ENCODE measurements at places on chromosomes 11 and 22.

DNA sequence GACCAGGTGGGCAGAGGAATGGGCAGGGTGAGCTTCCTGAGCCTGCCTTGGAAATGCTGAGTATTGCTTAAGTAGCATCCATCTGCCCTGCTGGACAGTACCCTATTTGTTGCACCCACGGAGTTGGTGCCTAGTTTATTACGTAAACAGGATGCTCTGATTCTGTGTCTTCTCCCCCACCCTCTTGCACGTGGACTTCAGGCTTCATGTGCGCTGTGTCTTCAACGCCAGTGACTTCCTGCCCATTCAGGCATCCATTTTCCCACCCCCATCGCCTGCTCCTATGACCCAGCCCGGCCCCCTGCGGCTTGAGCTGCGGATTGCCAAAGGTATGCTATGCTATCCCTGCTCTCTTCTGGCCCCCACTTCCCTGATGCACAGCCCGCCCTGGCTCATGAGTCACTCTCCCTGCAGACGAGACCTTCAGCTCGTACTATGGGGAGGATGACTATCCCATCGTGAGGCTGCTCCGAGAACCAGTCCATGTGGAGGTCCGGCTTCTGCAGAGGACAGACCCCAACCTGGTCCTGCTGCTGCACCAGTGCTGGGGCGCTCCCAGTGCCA lies 5.7 kb downstream of the ZP1 start:
- peak; percentile 86 for DNase-seq

GRCh38 chr11:16337421-16338213 lies 18.7 kb downstream of the SOX6 start:
- no peak for DNase-seq

DNA sequence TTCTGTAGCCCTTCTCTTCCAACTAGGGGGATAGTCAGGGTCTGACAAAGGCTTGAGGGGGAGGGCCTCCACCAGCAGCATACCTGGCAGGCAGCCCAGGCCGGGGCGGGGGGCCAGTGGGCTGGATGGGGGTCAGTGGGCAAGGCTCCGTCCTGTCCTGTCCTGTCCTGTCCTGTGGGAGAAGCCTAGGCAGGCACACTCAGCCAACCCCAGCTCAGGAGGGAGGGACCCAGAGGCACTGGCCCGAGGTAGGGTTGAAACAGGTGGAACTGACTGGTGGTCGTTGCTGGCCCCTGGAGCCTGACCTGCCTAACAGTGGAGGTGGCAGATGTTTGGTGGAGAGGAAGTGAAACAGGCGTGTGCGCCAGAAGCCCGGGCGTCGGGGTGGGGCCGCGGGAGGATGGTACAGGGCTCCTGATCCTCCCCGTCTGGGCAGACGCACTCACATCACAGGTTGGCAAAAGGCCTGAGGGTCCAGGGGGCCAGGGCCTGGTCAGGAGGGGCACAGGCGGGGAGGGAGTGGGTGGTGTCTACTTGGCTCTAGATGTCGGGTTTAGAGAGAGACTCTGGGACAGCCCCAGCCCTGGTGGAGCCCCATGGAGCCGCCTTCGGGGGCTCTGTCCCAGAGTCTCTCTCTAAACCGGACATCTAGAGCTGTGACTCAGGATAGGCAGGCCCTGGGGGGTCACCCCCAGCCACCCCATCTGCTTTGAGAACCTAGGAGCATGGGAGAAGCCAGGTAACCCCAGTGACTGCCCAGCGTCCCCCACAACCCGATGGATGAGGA lies 32.5 kb upstream of the GRAMD4 start:
- DNase-seq = no peak

DNA sequence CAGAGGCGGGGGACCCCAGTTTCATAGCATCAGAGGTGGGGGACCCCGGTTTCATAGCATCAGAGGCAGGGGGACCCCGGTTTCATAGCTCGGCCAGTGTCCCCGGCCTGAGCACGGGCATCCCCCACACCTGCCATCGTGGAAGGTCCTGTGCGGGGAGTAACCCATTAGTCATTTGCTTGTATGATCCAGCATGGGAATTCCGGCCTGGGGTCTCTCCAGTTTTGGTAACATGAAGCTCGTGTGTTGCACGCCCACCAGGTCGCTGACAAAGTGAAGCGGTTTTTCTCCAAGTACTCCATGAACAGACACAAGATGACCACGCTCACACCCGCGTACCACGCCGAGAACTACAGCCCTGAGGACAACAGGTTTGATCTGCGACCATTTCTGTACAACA lies 29.0 kb upstream of the KRTAP5-7 start:
- no peak for DNase-seq

GRCh38 chr11:2892215-2892966 lies 6.8 kb upstream of the CDKN1C start:
- DNase-seq = peak; percentile 28

GRCh38 chr22:23537416-23537815 lies 42.7 kb downstream of the IGLL1 start:
- DNase-seq = no peak

DNA sequence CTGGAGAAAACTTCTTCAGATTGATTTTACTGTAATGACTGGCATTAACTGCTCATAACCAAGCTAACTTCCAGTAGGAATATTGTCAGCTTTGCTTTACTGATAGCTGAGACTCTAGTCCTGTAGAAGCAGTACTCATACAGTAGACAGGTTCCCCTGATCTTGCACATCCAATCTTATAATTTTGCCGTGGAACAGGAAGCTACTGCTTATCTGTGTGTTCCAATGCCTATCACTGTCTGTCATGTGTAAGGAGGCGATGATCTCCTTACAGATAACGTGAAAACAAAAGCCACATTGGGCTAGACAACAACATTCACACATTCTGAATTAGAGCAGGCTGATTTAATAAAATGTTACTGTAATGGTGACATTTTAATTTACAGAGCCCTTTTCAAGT lies 13.2 kb downstream of the HSD17B12 start:
- DNase-seq = no peak

- DNase-seq = no peak
Measured at GRCh38 chr22:24128021-24128420, 53.3 kb upstream of the SUSD2 start.

- DNase-seq = no peak
Measured at GRCh38 chr11:78376858-78377257, 40.8 kb downstream of the GAB2 start.

DNA sequence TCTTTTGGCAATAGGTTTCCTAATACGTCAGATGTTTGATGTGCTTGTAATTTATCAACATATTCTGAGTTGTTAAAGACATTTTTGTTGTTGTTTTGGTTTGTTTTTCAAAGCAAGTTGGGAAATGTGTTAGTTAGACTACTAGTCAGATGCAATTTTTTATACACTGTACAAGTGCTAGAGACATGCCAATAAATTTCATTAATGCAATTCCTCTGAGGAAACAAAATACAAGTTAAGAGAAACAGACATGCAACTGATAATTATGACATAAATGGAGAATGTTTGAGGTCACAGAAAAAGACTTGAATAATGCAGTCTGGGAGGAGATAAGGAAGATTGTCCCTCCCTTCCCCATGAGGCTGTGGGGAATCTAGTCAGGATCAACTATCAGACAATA lies 5.9 kb downstream of the OR51T1 start:
- no peak for DNase-seq

DNA sequence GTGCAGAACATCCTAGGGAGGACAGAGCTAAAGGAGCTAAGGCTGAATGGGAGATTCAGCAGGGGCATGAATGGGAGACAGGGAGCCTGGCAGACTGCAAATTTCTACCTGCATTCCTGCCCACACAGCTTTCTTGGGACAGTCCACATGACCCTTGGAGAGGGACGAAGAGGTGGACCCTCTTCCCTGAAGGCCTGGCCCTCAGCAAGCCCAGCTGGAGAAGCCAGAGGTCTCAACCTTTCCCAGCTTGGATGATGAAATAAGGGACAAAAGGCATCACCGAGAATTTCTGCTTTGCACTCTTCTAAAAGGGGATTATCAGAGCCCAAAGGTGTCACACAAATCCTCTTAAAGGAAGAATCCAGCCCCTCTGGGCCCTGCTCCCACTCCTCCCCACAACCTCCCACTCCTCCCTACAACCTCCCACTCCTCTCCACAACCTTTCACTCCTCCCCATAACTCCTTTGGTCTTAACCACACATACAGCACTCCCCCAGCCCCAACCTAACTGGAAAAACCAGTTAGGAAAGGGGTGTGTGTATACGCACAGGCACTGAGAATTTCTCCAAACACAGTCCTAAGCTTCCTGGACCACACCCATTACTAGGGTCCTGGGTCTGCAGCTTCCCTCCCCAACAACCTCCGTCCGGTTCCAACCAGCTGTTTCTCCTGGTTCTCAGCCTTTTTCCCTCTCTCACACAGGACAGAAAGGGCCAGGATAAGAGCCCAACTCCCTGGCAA lies 38.4 kb downstream of the RPL27A start:
- DNase-seq = no peak

GRCh38 chr11:69251639-69252489 lies 42.1 kb upstream of the MYEOV start:
- no peak for DNase-seq

DNA sequence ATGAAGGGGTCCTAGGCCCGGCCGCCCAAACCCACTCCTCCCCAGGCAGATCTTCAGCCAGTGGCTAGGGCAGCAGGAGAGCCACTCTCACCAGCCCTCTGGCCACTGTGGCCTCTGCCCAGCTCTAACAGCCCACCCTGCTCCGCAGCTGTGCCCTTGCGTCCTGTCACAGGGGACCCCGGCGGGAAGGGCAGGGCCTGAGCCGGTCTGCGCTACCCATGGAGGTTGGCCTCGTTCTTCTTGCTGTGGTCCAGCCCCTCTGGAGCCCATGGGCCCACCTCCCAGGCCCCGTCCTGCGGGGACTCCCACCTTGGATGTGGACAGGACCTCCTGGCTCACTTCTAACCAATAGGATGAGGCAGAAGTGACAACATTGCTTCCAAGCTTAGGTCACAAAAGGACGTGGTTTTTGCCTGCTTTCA lies 38.3 kb upstream of the TH start:
- no peak for DNase-seq

GRCh38 chr22:21802056-21802455 lies 65.4 kb downstream of the MAPK1 start:
- no peak for DNase-seq

- DNase-seq = no peak
Measured at GRCh38 chr11:37280200-37280599, 682.2 kb upstream of the RAG2 start.

- DNase-seq = no peak
Measured at GRCh38 chr11:68610452-68611116, 73.8 kb upstream of the GAL start.

DNA sequence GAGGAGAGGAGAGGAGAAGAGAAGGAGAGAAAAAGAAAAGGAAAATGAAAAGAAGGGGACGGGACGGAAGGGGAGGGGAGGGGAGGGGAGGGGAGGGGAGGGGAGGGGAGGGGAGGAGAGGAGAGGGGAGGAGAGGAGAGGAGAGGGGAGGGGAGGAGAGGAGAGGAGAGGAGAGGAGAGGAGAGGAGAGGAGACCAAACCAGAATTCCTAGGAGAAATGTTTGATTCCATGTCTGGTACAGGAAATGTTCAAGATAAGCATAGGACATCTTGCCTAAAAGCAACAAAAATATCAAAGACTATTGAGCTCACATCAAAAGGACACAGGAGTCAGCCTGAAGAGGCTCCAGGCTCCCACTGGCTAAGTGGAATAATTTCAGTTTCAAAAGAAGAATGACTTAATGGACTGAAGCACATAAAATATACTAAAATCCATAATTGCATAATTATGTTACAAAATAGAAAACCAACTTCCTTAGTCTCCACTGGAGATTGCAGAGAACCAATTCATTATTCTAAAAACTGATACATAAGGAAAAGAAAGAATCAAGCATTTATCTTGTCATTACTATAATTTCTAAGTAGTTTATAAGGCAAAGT lies 101.1 kb upstream of the APOA1 start:
- no peak for DNase-seq
